Muscle of leg (tissue), 16 donors: ENCODE measurements at places on chromosomes 16 and 17. TPM values are rescaled to one million over a fixed set of nuclear protein-coding genes. Genes with fewer than 3 reads are reported as not detected.

GRCh38 chr17:76565728-76566612 lies 19.7 kb downstream of the ST6GALNAC2 start:
- DNase-seq, result peak; percentile 1

Gene CLDN6
- 0.16 TPM for polyA plus RNA-seq

Gene ALOX12
- 0.69 TPM for polyA plus RNA-seq

Gene FBXW10B
- 0.59 TPM for polyA plus RNA-seq

Gene SDR42E2
- polyA plus RNA-seq, result not detected
